CD4-positive, alpha-beta T cell treated with Interferon gamma for 1 hour (primary cell): ENCODE measurements at places on chromosomes 3 and 15.

- no peak for DNase-seq
Observed at GRCh38 chr15:78387246-78388037, 47.3 kb downstream of the CRABP1 start.

- no peak for DNase-seq
Observed at GRCh38 chr15:29055876-29056275, 170.1 kb downstream of the APBA2 start.

DNA sequence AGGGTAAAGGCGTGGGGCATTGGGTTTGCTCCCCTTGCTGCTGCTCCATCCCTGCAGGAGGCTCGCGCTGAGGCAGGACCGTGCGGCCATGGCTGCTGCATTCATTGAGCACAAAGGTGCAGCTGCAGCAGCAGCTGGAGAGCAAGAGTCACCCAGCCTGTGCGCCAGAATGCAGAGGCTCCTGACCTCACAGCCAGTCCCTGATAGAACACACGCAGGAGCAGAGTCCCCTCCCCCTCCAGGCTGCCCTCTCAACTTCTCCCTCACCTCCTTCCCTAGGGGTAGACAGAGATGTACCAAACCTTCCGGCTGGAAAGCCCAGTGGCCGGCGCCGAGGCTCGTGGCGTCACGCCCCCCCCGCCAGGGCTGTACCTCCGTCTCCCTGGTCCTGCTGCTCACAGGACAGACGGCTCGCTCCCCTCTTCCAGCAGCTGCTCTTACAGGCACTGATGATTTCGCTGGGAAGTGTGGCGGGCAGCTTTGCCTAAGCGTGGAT lies 47.0 kb downstream of the PGPEP1L start:
- no peak for DNase-seq

DNA sequence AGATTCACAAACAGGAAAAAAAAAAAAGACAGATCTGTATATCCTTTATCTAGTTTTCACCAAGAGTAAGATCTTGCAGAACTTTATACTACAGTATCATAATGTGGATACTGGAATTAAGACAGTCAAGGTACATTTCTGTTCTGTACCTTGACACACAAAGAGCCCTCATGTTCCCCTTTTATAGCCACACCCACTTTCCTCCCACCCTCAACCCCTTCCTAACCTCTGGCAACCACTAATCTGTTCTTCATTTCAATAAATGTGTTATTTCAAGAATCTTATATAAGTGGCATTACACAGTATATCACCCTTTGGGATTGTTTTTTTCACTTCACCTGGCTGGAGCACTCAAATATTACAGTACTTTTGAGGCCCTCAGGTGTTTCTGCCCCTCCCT lies 3.6 kb upstream of the RAB6B start:
- no peak for DNase-seq

DNA sequence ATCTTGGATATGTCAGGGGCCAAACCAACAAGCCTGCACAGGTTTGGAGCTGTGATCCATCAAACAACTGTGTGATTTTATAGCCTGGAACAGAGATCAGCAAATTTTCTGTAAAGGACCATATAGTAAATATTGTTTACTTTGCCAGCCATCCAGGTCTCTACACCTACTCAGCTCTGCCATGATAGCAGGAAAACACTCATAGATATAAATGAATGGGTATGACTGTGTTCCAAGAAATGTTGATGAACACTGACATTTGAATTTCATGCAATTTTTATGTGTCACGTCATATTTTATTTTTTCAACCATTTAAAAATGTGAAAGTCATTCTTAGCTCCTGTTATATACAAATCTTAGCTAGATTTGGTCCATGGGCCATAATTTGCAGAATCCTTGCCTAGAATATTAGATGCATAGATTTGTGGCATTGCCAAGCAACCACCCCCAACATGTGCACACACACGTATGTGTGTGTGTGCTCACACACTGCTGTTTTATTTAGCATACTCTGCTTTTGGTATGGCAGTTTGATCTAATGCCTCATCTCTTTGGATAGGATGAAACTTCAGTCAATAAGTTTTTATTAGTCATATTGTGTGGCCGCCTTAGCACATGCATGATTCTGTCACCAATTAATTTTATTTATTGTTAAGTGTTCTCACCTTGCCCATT lies 6.4 kb downstream of the ATXN7 start:
- no peak for DNase-seq

DNA sequence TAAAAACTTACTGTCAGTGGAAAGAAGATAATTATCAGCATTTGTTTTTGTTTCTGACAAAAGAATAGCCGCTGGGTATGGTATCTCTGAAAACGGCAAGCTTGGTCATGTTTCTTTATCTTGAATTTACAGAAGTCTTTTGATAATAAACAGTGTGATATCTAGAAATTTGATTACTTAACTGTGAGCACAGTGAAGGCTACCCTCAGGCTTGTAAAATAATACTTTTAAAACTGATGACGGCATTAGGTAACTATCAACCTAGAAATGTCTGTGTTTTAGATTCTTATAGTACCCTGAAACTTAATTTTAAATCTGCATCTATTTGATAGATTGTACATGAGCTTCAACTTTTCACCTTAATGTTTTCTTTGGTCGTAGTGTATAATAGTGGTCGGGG lies 43.4 kb downstream of the NSUN3 start:
- no peak for DNase-seq

DNA sequence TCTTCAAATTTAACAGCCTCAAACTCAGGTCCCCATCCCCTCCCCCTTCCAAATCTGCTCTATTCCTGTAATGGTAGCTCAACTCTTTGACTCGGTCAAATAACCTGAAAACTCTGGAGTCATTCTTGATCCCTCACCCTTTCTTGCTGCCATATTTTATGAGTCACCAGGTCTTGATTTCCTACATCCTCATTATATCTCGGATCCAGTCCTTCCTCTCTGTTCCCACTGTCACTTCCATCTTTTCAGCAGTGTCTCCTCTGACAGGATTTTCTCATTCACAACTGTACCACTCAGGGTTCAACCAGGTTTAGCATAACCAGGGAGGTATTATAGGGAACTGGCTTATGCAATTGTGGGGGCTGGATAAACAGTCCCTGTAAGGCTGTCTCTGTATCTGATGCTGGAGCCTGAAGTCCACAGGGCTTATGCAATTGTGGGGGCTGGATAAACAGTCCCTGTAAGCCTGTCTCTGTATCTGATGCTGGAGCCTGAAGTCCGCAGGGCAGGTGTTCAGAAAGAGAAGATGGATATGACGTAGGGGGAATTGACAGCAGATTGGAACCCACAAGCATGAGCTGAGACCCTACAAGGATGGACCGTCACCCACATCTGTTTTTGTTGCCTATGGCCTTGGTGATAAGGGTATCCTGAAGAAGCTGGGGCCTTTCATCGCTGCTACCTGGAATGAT lies 9.1 kb upstream of the FETUB start:
- no peak for DNase-seq

GRCh38 chr15:59313641-59314332 lies 58.9 kb downstream of the MYO1E start:
- no peak for DNase-seq

- DNase-seq = no peak
Observed at GRCh38 chr3:65531499-65531898, 507.2 kb downstream of the MAGI1 start.

- DNase-seq = no peak
Observed at GRCh38 chr15:71080705-71081104, 34.6 kb upstream of the THSD4 start.

DNA sequence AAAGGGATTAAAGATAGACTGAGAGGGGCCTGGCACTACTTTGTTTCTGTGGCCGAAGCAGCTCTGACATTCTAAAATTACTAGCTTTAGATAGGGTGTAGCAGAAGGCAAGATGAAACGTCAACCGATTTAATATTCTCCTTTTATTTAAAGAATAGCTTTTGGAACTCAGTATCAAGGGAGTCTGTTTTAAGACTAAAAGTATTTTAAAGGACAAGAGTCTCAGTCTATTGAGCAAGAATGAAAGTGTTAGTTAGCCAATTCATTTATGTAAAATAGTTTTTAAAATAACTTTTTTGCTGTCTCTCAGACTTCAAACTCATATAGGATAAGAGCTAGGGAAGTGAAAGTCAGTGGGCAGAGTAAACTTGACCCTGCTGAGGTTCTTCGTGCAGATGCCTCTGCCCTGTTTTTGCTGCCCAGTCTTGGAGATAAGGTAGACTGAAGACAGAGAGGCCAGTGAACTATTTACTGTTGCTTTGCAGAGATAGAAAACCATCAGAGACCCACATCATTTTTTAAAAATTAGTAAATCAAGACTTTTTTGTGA lies 1090.9 kb downstream of the ROBO2 start:
- DNase-seq = no peak

DNA sequence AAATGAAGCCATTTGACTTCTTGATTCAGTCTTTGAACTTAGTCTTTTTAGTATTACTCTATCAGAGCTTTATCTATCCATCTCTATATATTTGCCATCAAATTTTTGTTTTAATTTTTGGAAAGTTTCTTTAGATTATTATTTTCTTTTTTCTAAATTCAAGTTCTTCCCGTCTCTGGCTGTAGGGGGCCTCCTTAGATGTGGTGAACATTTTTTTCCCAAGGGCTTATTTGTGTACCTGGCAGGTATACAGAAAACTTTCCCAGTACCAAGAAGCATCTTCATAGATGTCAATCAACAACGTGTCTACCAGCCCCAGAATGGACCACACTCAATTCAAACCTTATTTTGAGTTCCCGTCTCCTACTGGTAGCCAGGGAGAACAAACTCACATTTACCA lies 486.8 kb upstream of the CNTN4 start:
- no peak for DNase-seq

GRCh38 chr3:112489674-112490479 lies 9.4 kb downstream of the BTLA start:
- DNase-seq = no peak

DNA sequence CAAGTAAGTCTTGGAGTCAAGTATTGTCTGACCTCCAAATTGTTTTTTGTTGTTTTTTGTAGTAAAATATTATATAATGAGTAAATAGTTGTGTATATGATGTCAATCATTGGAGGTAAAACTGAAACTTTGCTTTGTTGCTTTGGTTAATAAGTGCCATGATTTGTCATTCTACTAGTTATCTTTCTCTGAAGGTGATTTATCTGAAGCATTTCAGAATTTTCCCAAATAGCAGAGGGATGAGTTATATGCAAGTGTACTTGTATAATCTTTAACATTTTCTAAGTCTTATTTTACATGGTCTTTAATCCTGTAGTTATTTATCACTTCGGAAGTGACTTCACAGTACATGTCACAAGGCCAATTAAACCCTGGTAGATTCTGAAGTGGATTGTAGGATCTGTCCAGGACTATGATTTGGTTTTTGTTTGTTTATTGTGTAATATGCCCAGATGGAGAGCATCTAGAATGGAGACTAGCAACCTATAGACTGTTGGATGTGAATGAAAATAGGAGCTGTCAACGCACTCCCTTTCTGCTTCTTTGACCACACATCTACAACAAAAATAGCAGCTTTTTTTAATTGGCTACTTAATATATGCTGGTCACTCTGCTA lies 93.1 kb upstream of the SAMMSON start:
- no peak for DNase-seq
